ENCODE measurements at places on chromosomes 4 and X.

DNA sequence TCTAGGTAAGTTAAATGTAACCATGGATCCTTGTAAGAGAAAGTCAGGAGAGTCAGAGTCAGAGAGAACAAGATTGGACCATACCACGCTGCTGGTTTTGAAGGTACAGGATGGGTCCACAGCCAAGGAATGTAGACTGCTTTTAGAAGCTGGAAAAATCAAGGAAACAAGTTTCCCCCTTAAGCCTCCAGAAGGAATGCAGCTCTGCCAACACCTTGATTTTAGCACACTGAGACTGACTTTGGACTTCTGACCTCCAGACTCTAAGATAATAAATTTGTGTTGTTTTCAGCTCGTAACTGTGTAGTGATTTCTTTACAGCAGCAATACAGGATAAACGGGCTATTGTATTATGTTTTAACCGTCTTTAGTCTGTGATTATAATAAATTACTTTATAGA lies 108.0 kb upstream of the USP38 start:
- DNase-seq, result no peak

DNA sequence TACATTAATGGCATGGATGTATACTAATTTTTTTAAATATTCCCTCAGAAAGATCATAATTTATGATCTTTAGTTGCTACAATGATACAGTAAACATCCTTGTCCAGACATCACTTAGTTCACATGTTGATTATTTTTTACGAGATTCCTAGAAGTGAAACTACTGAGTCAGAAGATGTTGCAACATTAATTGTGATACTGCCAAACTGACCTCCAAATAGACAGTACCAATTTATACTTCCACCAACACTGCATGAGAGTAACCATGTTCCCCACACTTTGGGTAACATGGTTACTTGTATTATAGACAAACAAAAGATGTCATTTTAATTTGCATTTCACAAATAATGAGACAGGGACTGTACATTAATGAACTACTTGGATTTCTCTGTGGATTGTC lies 19.6 kb downstream of the RCHY1 start:
- DNase-seq, result no peak

DNA sequence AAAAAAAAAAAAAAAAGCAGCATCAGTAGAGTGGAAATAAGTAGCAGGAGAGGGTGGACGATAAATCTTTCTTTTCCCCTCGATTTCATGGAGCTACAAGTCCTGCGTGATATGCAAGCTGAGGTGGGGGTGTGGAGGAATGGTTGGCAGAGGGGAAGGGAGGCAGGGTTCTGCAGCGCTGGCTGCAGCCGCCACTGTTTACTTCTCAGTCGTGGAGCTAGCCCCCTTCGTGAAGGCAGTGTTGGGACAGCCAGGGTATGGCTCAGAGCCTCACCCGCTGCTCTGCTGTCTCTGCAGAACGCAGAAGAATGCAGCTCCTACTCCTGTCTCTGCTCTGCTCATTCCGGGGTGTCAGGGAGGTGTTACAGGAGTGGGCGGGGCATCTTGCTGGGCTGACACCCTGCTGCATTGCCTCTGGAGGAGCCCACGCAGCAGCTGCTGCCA lies 140.6 kb downstream of the GPM6A start:
- DNase-seq, result no peak

DNA sequence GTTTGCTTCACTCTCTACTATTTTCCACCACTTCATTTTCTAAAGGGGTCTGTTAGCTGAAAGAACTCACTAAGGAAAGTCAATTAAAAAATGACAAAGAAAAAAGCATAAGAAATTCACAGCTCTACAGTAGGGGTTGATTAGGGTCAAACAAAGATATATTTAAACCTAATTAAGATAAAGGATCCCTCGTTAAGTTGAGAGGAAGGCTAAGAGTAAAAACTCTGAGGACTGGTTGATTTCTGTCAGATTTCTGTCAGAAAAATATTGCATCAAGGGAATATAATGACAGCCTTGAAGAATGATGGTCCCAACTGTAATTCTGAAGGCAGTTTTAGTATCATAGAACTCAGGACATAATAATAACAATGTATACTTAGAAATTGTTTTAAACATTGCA lies 218.0 kb downstream of the QDPR start:
- no peak for DNase-seq

GRCh38 chrX:6041630-6042029 lies 187.0 kb downstream of the NLGN4X start:
- no peak for DNase-seq

DNA sequence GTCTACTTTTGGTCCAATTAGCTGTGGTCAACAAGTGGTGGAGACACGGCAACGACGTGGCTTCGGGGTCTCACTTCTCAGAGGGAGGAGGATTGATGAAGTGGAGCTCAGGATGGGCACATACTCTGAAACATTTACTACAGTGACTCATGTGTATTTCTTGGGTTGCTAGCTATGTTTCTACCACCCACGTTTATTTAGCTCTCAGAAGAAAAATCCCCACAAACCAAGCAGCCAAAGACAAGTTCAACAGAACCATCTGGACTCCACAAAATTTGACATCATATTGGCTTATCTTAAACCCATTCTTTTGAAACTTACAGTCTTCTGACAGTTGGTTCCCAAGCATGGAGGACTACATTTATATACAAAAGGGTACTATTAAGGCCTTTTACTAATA lies 158.0 kb downstream of the CBLL2 start:
- no peak for DNase-seq
